SJSA1 (cell line): ENCODE measurements at places on chromosomes 5 and 9.

DNA sequence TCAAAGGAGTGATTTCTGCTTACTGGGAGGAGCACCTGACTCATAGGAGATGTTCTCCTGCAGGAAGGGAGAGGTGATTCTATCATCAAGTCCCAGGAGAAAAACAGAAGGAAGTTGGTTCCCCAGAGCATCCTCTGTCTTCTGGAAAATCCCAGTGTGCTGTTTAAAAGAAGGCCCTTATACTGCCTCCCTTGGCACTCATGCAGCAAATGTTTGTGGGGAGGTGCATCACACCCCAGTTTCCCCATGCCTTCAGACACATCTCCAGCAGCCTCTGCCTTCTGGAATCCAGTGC is 63.1 kb downstream of the PPARGC1B start:
- no peak for DNase-seq

DNA sequence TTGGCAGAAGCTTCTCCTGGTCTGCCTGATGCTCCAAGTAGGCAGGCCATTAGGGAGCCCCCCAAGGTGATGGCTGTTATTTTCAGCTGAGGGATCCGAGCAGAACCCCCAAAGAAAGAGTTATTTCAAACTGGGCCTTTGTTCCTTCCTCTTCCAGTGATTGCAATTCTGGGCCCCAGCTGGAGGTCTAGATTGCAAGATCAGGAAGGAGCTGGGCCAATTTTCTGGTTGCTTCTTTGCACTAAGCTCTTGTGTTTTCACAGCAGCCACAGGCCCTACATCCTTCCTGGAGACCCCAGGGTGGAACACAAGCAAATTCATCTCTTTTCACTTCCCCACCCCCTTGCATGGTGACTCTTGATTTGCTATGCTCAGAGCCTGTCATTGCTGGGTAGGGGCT is 215.0 kb downstream of the SEMA6A start:
- no peak for DNase-seq

- DNase-seq, result no peak
Measured at GRCh38 chr5:122220511-122220910, 91.2 kb downstream of the ZNF474 start.

DNA sequence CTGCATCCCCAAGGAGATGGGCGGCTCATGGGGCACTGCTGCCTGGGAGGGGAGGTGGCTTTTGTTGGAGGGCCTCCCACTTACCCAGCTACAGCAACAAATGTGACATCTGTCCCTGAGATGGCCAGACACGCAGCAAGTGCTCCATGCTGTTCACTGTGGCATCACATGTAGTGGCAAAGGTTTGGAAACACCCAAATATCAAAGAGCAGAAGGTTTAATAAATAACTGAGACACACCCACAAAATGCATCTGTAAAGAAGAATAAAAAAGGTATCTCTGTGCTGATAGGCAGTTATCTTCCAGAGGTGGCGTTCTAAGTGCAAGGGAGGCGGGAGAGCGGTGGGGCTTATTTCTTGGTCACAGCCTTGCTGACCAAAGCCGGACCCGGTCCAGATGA is 23.3 kb upstream of the CLPTM1L start:
- DNase-seq, result no peak

DNA sequence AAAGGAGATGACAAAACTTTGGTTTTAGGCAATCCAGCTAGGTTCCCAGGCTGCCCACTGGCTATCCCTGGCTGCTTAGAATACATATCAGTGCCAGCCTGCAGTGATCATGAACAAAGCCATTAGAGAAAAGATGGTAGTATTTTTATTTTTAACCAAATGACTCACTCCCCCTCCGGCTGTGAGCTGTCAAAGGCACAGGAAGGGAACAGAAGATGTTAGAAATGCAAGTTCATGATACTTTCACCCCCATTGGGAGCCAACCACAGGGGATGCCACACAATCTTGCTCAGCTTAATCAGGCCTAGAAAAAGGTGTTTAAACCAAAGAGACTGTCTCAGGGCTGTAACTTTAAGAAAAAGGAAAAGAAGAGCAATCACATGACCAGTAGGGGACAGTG is 70.3 kb upstream of the ASTN2 start:
- DNase-seq, result no peak

GRCh38 chr9:96201140-96201539 is 100.8 kb downstream of the HSD17B3 start:
- no peak for DNase-seq
